Dermis microvascular lymphatic vessel endothelial cell (primary cell): ENCODE measurements at places on chromosomes 13 and 19. TPM values are rescaled to one million over a fixed set of nuclear protein-coding genes. Genes with fewer than 3 reads are reported as not detected.

Gene ACP7
- not detected in 2 replicates for total RNA-seq

- no peak for DNase-seq
Observed at GRCh38 chr19:5131031-5131505, 162.2 kb downstream of the KDM4B start.

DNA sequence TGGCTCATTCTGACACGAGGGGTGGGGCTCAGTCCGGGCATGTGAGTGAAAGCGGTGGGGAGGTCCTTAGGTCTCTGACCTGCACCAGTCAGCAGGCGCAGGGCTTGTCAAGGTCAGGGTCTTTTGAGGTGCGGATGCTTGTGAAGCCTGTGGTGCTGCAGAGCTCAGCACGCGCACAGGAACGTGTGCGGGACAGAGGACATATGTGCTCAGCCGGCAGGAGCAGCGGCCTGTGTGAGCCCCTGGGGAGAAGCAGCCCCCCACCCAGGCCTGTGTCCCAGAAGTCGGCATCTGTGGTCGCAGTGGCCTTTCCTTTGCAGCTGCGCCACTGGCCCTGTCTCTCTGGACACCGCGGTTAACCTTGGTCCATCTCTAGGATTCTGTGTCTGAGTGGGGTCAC is 30.9 kb downstream of the ATP4B start:
- DNase-seq, result no peak

Gene IL11
- under 0.01 and 0.13 TPM in 2 replicates for total RNA-seq

Gene ATP4B
- total RNA-seq, result not detected in 2 replicates

GRCh38 chr13:51937320-51938290 is 73.6 kb downstream of the ATP7B start:
- DNase-seq, result no peak

DNA sequence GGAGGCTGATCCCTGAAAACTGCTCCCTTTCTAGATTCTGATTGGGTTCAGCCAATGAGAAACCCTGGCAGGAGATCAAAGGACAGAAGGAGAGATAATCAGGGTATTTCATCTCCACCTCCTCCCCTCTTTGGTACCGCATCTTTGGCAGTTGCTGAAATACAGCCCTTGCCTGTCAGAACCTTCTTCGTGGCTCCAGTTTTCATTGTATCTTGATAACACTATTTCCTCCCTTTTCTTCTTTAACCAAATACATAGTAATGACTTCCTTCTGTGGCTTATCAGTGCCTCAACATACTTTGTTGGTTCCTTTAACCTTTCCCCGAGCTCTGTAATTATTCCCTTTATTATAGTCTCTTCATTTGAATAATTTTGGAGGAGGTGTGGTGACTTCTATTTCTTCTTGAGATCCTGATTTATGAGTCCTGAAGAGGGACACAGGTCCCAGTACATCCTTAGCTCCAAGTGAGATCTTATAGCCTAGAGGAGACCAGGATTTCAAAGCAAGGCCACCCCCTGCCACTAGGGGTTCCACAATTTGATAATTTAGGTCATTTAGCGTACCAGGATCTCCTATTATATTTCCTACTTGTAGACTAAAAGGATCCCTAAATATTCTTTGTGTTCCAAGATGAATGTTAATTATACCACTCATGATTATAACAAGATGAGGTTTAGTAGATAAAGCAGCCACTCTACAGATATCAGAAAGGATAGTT is 98.0 kb downstream of the EDNRB start:
- peak; percentile 3 for DNase-seq

DNA sequence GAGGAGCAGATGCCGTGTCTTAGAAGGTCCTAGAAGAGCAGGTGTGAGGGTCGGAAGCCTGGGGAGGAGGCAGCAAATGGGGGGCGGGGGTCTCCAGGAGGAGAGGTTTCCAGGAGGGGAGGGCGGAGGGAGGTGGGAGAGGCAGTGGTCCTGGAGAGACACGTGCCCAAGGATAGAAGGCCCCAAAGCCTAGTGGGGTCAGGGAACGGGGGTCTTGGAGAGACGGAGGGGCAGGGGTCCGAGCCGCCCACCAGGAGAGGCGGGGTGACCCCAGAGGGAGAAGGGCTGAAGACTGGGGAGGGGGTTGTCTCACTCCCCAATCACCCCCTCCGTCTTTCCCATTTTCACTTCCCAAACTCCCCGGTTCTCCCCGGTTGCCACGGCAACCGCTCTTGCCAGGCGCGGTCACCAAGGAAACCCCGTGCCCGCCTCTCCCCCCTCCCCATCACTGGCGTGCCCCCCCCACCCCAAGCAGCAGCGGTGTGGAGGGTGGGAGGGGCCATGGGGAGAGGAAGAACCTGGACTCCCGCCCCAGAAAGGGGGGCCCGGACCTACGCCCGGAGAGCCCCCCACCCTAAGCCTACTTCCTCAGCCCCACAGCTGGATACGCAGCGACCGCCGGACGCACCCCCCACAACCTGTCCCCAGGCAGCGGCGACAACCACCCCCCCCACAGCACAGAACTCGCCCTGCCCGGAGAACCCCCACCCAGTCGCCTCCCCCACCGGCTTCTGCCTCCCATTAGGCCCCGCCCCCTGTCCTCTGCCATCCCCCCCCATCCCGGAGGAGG is 988 bp downstream of the LRRC4B start:
- DNase-seq, result no peak

- DNase-seq, result no peak
Observed at GRCh38 chr13:55577082-55577846, 1563.5 kb upstream of the PRR20A start.

GRCh38 chr13:76754414-76754813 is 131.8 kb downstream of the KCTD12 start:
- DNase-seq, result peak; percentile 68

GRCh38 chr13:77506874-77507273 is 28.6 kb upstream of the SCEL start:
- DNase-seq, result no peak

- DNase-seq, result no peak
Observed at GRCh38 chr13:109665781-109666249, 120.6 kb downstream of the IRS2 start.

Gene NLRP5
- total RNA-seq, result not detected in 2 replicates

- DNase-seq, result no peak
Observed at GRCh38 chr13:45143346-45143751, 23.0 kb downstream of the GTF2F2 start.

DNA sequence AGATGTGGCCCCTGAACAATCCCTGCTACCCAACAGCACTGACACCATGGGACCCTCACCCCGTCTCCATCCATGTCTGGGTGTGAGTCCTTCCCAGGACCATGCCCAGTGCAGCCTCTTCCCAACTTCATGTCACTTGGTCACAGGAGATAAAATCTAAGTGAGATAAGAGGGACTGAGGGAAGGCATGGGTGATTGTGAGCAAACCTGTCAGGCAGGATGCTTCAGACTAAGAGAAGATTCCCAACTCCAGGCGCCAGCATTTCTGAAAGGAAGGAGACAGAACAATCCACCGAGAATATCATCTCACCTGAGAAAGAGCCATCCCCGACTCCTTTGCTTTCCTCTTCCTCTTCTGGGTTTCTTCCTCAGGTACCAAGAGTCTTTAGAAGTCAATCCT is 7.5 kb downstream of the ZNF320 start:
- DNase-seq, result no peak

Gene UBE2L5
- not detected in 2 replicates for total RNA-seq

DNA sequence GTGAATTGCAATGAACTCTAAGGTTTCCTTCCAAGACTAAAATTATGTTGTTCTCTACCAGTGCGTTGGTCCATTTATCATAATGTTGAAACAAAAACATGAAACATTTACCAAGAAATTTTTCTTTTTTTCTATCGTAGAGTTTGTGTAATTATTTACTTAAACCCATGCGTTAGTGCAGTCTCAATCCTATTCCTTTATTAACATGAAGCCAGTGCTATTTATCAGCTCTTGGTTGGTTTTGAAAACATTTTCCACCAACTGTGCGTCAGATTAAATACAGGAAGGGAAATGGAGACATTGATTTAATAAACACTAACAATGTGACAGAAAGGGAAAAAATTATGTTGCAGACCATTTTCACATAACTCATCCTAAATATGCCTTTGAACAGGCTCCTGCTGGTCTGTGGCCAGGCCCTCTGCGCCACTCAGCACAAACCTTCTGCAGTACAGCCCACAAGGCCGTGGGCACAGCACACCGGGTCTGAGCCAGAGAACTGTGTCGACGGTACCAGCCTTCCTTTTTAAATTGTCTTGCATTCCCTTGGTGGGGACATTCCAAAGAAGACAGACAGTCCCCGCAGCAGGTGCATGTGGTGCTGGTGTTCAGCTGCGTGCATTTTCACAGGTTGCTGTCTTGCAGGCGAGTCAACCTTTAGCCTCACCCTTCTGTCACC is 135.8 kb downstream of the SHISA2 start:
- DNase-seq, result no peak

DNA sequence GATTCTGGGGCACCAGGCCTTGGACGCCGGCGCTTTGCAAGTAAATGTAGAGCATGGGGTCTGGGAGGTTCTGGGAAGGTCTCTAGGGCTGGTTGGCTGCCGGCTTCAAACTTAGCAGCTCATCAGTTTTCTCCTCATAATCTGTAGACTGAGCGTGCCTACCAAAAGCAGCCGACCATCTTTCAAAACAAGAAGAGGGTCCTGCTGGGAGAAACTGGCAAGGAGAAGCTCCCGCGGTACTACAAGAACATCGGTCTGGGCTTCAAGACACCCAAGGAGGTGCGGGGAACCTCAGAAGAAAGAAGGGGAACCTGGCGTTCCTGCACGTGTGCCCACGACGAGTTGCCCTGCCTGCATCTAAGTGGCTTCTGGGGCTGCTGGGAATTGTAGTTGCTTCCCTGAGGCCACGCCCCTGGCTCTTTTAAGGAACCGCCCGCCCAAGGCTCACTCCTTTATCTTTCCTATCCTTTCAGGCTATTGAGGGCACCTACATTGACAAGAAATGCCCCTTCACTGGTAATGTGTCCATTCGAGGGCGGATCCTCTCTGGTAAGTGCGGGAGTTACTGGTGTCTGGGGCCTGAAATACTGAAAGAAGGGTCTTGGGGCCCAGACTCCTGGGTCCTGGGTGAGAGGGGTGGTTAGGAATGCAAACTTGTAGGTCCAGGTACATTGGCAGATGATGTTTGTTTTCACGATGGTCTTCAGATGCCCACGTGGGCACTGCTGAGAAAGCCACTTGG is 984 bp downstream of the RPS11 start:
- DNase-seq, result peak; percentile 53

GRCh38 chr19:6476155-6476895 is 5.3 kb downstream of the DENND1C start:
- peak; percentile 51 for DNase-seq

- DNase-seq, result no peak
Observed at GRCh38 chr19:434152-434960, 25.4 kb upstream of the C2CD4C start.

Gene GPR12
- not detected in 2 replicates for total RNA-seq

DNA sequence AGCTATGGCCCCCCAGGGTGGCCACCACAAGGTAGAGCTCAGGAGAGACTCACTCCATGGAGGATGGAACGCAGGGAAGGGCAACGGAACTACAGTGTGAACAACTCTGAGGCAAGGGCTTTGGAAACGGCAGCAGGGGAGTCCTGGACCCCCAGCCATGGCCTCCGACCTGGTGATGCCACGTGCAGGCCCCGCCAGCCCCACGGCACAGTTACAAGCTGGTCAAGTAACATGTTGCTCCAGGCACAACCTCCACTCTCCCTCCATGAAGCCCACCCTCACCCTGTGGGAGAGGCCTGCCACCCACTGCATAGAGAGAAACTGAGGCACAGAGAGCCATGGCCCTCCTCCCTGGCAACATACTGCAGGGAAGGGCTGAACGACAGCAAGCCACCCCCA is 9.1 kb upstream of the CERS1 start:
- DNase-seq, result no peak

GRCh38 chr19:1310853-1311180 is 25.1 kb downstream of the EFNA2 start:
- DNase-seq, result no peak

- peak; percentile 23 for DNase-seq
Observed at GRCh38 chr19:29872224-29872731, 60.5 kb downstream of the CCNE1 start.

GRCh38 chr13:48978942-48979601 is 3.4 kb downstream of the FNDC3A start:
- DNase-seq, result no peak

DNA sequence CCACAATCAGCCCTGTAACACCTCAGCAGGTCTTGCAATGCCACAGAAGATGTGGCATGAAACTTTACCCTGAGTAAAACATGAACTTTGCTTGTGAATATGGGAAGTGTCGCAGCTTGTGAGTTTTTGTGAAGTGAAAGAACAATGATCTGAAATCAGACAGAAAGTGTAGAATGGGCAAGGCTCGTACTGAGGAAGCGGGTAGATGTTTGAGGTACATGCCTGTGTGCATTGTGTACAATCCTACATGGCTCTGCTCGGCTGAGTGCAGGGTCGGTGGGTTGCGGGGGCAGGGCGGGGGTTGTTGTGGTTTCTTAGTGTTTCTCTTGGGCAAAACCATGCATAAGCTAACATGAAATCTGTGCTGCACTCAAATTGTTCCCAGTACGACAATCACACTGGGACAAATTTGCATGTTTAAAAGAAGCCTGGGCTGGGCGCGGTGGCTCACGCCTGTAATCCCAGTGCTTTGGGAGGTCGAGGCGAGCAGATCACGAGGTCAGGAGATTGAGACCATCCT is 1.1 kb downstream of the NLRP13 start:
- no peak for DNase-seq

Gene ZNF835
- 0.13 and 0.51 TPM in 2 replicates for total RNA-seq

GRCh38 chr13:42395086-42395821 is 123.3 kb downstream of the AKAP11 start:
- DNase-seq, result no peak

Gene FCHO1
- total RNA-seq, result 0.63 and 0.90 TPM in 2 replicates

- DNase-seq, result no peak
Observed at GRCh38 chr13:51262501-51263211, 40.5 kb downstream of the FAM124A start.

Gene NFIC
- 11.9 and 18.2 TPM in 2 replicates for total RNA-seq

DNA sequence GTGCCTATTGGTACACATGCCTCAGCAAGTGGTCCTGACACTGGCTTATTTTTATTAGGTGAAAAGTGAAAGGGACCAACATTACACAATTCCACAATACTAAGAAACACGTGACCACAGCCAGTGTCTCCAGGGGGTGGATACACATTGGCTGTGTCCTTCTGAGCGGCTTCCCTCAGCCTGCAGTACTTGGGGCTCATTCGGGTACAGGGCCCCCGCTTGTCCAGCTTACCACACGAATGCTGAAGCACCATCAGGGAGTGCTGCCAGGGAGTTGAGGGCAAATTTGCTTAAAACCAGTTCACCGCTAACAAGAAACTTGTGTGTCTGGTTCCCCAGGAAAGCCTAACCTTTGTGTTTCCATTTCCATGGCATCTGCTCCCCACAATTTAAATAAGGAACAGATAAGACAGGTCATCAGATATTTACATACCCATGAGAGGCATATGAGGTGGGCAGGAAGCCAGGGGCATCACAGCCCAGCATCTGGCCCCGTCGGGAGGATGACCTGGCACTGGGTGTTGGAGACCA is 23.3 kb downstream of the PBX4 start:
- no peak for DNase-seq

DNA sequence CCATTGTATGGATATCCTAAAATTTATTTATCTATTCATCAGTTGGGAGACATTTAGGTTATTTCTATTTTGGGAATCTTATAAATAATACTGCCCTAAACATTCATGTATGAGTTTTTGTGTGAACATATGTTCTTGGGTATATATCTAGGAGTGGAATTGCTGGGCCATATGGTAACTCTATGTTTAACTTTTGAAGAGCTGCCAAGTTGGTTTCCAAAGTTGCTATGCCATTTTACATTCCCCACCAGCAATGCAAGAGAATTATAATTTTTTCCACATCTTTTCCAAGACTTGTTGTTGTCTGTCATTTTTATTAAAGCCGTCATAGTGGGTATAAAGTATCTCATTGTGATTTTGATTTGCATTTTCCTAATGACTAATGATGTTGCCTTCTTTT is 48.2 kb upstream of the CALM3 start:
- DNase-seq, result no peak
